Ovary (tissue), 10 donors: ENCODE measurements at places on chromosomes 5 and 9. TPM values are rescaled to one million over a fixed set of nuclear protein-coding genes. Genes with fewer than 3 reads are reported as not detected.

Gene GRIA1
- total RNA-seq, result not detected

Gene EIF4E1B
- not detected for total RNA-seq

Gene BRD8
- total RNA-seq, result 55.4 TPM

Gene UGT3A2
- total RNA-seq, result not detected

Gene EIF4EBP3
- total RNA-seq, result 19.9 TPM

Gene ADCY2
- total RNA-seq, result 12.3 TPM

Gene FGF10
- total RNA-seq, result 15.8 TPM

GRCh38 chr5:169410996-169411783 is 110.3 kb upstream of the SLIT3 start:
- no peak for DNase-seq

DNA sequence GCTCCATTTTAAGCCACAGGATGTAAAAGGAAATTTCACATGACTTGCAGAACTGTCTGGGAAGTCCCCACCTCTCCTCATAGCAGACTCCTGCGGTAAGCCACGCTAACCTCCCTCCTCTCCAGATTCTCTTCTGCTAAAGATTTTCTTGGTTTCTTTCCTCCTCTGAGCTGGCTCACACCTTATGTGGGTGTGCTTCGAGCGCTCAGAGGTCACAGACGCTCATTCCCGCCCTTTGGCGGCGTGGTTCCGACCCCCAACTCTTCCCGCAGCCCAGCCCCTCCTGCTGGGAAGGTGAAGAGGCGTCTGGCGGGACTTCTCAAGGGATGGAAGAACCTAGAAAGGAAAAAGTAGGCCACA is 32.9 kb upstream of the CDK20 start:
- DNase-seq, result no peak

- DNase-seq, result no peak
These were observed 107.1 kb downstream of the OXCT1 start for GRCh38 chr5:41763081-41763480.

- DNase-seq, result no peak
These were observed 3.7 kb downstream of the NPR3 start for GRCh38 chr5:32714836-32715235.

DNA sequence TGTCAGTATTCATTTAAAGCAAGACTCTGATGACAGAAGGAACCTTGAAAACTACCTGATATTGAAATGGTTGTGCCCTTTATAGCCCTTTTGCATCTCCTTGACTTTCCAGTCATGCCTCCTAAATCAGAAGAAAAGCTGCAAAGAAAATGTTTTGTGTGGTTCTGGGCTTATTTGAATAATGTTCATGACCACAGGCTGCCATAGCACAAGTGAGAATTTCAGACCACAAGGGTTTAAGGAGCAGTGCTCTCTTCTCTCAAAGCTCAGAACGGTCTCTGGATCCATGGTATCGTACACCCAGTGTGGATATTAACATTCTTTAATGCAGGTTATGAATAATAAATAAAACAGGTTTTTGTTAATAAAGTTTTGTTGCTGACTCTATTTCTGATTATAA is 54.2 kb downstream of the GPR107 start:
- DNase-seq, result no peak

GRCh38 chr9:82299870-82300269 is 311.3 kb downstream of the SPATA31D1 start:
- DNase-seq, result no peak

- no peak for DNase-seq
These were observed 158.1 kb downstream of the NPR3 start for GRCh38 chr5:32869216-32869615.

GRCh38 chr5:14501353-14502293 is 80.0 kb upstream of the OTULINL start:
- no peak for DNase-seq

DNA sequence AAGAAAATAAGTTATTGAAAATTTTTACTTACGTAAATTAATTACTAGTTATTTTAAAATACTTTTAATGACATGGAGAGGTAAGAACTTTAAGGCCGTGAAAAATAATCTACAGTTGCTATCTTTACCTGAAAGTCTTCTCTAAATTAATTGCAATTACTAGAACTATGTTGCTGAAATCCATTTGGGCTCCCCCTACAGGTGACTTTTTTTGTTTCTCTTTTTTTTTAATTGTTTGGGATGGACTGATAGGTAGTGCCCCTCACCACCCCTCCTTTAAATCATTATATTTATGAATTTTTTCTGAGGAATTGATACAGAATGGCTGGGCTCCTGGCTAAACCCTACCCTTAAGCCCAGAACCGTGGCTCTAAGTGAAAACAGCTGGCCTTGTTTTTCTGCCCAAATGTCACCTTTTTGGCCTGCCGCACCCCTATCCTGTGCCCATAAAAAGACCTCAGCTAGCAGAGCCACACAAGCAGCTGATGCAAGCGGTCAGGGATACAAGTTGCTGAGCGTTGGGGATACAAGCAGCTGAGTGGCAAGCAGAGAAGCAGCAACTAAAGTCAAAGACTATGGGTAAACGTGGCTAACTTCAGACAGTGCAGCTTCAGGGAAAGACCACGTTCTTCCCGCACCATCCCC is 315.2 kb upstream of the ACO1 start:
- no peak for DNase-seq

GRCh38 chr5:54388409-54388808 is 67.1 kb upstream of the HSPB3 start:
- DNase-seq, result no peak

DNA sequence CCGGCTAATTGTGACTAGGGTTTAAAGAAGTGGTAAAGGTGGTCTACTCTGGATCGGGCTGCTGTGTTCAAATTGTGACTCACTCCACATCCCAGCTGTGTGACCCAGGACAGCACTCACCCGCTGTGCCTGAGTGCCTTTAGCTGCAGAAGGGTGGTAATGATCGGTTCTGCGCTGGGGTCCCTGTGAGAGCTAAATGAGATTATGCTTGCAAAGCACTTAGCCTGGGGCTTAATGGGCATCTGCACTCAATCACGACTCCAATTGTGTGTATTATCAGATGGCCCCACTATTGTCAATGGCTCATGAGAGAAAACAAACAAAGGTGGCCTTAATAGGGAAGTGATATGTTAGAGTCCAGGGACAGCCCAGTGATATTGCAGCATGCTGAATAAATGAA is 25.1 kb upstream of the TBC1D2 start:
- no peak for DNase-seq

- DNase-seq, result no peak
These were observed 10.9 kb downstream of the RAPGEF1 start for GRCh38 chr9:131728961-131729360.
